Suppressor macrophage treated with lipopolysaccharide for 4 hours (primary cell): ENCODE measurements at places on chromosomes 5 and 9.

- no peak for DNase-seq
These were observed 562.2 kb upstream of the MEF2C start for GRCh38 chr5:89445106-89445745.

GRCh38 chr9:70533492-70533891 is 119.0 kb upstream of the KLF9 start:
- DNase-seq: no peak

DNA sequence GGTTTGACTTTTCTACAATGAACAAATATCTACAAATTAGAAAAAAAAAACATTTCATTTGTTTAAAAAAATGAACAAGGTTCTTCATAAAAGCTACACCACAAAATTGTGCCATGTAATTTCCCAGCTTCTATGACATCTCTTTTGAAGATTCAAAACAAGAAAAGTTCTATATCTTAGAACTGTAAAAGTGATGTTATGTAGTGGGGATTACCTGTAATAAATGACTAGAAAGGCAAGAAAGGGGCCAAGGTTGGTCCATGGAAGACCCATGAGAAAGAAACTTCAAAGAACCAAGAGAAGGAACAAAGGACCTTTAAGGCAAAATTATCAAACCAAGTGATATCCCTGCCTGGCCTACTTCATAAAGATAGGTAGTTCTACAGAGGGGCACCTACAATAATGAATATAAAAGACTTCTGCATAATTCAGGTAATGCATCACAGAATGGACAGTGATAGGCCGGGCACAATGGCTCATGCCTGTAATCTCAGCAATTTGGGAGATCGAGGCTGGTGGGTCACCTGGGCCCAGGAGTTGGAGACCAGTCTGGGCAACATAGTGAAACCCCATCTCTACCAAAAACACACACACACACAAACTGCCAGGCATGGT is 7.6 kb downstream of the MLLT3 start:
- no peak for DNase-seq

GRCh38 chr5:5080790-5081189 is 59.3 kb upstream of the ADAMTS16 start:
- no peak for DNase-seq

DNA sequence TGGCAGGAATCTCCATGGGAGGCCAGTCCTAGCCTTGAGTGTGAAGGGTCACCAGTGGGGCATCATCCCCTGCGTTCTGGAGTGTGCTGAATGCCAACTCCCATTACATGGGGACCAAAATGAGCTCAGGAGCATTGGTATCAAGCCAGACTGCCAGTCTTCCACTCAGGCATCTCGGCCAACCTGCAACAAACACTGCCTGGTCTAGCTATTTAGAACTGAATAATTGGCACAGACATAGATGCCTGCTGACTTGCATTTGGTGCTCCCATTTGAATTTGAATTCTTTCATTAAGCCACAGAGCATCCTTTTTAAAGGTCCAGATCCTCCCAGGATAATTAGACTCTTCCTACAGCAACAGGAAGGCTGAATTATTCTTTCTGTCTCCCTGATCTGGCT is 116.6 kb upstream of the ABCA1 start:
- no peak for DNase-seq

DNA sequence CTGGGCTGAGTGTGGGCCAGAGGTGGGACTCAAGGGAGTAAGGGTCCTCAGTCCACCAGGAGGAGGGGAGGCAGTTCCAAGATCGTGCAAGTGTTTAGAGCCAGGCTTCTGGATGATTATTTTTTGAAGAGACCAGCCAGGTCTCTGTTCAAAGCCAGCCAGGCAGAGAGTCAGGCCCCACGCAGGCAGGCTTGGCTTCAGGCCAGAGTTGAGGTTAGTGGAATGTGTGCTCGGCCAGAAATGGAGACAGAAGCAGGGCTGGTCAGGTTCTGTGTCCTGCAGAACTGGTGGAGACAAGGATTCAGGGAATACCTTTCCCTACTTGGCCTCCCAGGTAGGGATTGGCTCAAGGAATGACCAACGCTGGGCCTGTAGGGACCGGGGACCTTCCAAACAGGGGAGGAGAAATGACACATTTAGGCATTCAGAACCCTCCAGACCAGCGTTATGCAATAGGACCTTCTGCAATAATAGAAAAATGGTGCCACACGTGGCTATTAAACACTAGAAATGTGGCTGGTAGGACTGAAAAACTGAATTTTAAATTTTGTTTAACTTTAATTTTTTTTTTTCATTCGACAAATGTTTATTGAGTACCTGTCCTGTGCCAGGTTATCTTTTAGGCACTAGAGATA is 106.2 kb downstream of the CMYA5 start:
- DNase-seq: peak; percentile 10

GRCh38 chr5:96961053-96961452 is 25.2 kb downstream of the LNPEP start:
- DNase-seq: peak; percentile 78

DNA sequence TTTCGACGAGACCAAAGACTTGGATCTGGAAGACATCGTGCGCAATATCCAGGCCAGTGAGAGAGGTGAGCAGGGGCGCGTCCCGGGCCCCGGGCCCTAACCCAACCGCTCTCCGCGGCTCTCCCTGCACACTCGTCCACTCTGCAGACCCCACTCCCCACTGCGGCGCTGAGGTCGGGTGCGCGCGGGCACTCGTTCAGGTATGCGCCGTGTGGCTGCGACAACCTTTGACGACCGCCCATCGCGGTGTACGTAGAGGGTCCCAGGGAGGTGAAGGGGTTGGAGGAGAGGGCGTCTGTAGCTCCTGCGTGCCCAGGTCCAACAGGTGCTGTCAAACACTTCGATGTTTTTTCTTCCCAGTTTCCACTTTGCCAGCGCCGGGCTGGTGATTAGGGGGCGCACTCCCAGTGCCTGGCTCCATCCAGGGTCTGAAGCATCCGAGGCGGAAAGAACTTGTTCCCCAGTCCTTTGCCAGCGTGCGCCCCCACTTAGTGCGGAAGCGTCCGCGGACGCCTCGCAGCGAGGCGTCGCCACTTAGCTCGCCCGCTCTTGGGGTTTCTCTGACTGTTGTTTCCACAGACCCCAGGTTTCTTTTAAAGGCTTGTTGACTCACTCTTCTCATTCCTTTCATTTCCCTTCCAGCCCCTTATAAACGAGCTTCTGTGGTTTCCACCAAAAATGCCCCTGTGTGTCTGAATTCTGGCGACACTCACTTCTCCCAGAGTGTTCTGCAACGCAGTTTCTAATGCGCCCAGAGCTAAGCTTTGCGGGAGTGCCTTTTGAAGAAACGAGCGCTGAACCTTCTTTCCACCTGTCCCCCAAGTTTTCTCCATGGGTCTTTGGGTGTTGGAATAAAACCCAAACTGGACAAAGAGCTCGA is 1.6 kb downstream of the NPR3 start:
- DNase-seq: peak; percentile 22

- no peak for DNase-seq
These were observed 71.4 kb downstream of the RAPGEF6 start for GRCh38 chr5:131563434-131564228.

- DNase-seq: no peak
These were observed 52.5 kb downstream of the AOPEP start for GRCh38 chr9:94779031-94779430.

- DNase-seq: no peak
These were observed 238.2 kb upstream of the ADAMTS16 start for GRCh38 chr5:4901924-4902323.

GRCh38 chr5:61779743-61780142 is 447.7 kb downstream of the ZSWIM6 start:
- no peak for DNase-seq

DNA sequence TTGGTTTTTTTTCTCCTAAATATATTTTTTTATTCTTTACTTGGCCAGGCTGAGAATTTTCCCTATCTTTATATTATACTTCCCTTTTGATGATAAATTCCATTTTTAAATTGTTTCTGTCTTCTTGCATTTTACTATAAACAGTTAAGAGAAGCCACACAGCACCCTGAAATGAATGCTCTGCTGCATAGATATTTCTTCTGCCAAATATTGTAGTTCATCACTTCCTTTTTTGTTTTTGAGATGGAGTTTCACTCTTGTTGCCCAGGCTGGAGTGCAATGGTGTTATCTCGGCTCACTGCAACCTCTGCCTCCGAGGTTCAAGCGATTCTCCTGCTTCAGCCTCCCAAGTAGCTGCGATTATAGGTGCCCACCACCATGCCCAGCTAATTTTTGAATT is 8.5 kb upstream of the INIP start:
- no peak for DNase-seq

- DNase-seq: no peak
These were observed 175.7 kb downstream of the SAXO1 start for GRCh38 chr9:18857334-18857733.

GRCh38 chr9:113514748-113515147 is 51.2 kb downstream of the RGS3 start:
- DNase-seq: no peak

GRCh38 chr5:174553556-174553955 is 170.8 kb upstream of the MSX2 start:
- DNase-seq: no peak

- peak; percentile 48 for DNase-seq
These were observed 15.8 kb downstream of the EXOC3 start for GRCh38 chr5:458547-459353.

- DNase-seq: no peak
These were observed 35.5 kb downstream of the FBXO10 start for GRCh38 chr9:37540634-37541033.

GRCh38 chr5:139565411-139566305 is 4.5 kb downstream of the UBE2D2 start:
- peak; percentile 56 for DNase-seq

GRCh38 chr5:163623524-163623923 is 118.1 kb downstream of the MAT2B start:
- DNase-seq: no peak

DNA sequence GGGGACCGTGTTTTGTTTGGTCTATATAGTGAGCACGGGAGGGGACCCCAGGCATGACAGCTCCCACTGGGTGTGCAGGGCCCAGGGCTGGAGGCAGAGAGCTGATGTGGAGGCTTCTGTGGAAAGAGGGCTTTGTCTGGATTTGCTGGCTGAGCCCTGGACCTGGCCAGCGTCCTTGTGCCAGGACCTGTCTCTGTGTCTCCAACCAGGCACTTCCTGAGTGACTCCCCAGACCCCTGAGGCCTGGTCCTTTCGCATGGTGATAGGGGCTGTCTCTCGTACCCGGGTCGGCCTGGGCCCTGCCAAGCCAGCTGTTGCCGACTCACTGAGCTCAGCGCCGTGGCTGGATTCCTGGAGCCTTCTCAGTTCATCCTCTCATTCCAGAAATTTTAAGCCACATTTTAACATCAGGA is 77.6 kb downstream of the ADAMTS2 start:
- no peak for DNase-seq

DNA sequence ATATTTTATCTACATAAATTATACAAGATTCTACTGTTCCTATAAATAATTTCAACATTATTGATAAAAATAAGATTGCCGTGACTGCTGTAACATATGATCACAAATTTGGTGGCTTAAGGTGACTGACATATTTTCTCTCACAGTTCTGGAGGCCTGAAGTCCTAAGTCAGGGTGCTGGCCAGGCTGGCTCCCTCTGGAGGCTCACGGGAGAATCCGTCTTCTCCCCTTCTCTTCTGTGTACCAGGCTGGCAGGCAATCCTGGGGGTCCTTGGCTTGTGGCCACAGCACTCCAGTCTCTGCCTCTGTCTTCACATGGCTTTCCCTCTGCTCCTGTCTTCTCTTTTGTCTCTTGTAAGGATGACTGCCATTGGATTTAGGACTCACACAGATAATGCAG is 31.7 kb upstream of the IRX2 start:
- DNase-seq: no peak

DNA sequence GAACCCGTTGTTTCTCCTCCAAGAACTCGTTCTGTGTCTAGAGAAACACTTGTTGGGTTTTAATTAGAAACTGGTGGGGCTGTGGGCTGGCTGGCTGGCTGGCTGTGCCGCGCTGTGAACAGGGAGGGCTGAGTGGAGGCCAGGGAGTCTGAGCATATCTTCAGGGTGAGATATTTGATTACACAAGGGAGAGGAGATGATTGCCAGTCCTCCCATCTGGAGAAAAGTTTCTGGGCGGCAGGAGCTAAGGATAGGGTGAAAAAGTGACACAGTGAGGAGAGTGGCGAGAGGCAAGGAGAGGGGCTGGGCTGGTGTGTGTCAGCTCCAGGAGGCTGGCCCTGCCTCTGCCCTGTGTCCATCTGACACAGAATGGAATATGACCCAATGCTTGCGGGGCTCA is 63.0 kb downstream of the GDNF start:
- DNase-seq: no peak

- DNase-seq: no peak
These were observed 20.6 kb downstream of the PGGT1B start for GRCh38 chr5:115241881-115242642.

DNA sequence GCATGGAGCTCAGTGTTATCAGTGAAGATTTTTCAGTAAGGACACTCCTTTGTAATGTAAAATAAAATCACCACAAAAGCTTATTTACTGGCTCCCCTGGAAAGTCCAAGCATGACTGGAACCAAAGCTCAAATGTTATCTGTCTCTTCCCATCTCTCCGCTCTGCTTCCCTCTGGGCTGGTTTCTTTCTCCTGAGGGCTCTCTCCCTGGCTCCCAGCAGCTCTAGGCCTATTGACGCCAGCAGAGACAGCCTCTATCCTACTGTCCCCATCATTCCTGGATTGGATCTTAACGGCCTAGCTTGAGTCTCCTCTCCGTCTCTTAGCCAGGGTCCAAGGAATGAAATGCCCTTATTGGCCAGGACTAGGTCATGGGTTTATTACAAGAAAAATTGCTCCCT is 86.1 kb downstream of the TMEM167A start:
- no peak for DNase-seq

GRCh38 chr5:139178935-139179334 is 19.2 kb downstream of the SIL1 start:
- DNase-seq: no peak

- no peak for DNase-seq
These were observed 8.8 kb downstream of the SPRY4 start for GRCh38 chr5:142316051-142316450.

DNA sequence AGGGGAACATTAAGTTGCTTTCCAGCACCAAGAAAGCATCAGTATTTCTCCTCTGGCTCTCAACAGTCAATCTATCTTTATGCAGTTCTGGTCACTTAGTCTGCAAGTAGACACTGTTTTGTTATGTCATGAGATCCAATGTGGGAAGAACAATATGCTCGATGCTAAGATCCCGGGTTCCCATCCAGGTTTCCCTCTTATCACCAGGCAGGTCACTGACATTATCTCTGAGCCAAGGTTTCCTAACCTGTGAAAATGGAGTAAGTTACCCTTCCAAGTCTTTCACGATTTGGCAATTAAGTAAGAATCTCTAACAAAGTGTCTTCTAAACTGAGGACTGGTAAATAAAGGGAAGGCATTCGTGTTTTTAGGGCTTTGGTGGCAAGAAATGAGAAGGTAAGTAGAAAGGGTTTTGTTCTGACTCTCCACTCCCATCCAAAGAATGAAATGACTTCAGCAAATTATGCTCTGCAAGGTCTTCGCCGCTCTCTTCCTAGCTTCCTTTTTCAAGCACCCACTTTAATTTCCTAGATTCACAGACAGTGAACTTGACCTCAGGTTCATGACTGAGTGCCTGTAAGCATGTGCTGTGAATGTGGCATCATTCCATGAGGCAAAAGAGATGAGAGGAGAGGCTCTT is 86.4 kb downstream of the DCP2 start:
- DNase-seq: no peak
